Stimulated activated CD4-positive, alpha-beta T cell treated with anti-CD3 and anti-CD28 coated beads, Interleukin-4, amount 100 ng/mL, for 1 hour (primary cell): ENCODE measurements at places on chromosomes 6 and 20.

DNA sequence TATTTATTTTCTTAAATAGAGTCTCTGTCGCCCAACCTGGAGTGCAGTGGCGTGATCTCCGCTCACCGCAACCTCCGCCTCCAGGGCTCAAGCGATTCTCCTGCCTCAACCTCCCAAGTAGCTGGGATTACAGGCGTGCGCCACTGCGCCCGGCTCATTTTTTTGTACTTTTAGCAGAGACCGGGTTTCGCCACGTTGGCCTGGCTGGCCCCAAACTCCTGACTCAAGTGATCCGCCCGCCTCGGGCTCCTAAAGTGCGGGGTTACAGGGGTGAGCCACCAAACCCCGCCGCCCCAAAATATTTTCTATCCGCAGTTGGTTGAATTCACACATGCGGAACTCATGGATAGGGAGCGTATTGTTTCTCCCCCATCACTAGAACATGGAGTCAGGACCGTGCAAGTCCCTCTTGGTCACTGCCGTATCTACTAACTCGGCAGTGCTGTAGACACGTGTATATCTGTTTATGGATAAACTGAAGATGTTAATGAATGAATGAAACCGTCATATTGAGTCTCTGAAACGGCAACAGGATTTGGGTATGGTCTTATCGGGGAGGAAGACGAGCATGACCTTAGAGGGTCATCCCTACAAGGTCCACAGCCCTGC is 904 bp downstream of the MKKS start:
- no peak for DNase-seq

- DNase-seq, result no peak
Measured at GRCh38 chr6:170221753-170222400, 69.0 kb downstream of the DLL1 start.

DNA sequence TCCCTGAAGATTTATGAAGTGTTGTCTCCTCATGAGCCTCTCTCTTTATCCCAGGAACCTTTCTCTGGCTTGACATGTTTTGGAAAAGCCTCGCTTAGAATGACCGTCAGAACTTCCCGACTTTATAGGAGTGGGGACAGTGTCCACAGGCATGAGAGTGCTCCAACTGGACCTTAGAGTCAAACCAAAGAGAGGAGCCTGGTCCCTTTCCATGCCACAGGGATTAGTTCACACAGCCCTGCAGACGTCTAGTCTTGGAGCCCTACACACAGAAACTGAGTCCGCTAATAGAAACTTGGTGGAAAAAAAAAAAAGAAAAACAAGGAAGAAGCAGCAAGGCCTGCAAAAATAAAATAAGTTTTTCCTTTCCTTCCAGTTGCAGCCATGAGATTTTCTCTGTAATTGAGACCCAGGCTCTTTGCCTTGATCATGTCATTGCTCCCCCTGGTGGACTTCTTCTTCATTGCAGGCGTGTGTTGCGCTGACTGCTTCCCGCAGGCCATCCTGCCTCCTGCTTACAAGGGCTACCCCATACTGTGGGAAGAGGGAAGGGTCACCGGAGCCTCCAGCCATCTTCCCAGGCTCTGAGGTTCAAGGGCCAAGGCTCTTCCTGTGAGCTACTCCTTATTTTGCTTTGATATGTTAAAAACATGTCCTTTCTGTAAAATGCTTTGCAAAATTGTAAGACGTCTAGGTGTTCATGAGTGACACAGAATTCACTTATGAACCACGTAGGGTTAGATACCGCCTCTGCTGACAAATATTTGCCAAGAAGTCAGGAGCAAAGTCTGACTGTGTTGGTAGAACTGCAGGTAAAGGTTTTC is 201.0 kb downstream of the UST start:
- peak; percentile 76 for DNase-seq

- DNase-seq, result no peak
Measured at GRCh38 chr20:17602493-17602892, 32.6 kb downstream of the DSTN start.
